ENCODE measurements at places on chromosomes 11 and 22. TPM values are rescaled to one million over a fixed set of nuclear protein-coding genes. Genes with fewer than 3 reads are reported as not detected.
A peak's percentile ranks its signal among the peaks of the same experiment; 100 is the strongest.

The MFNG gene
- 1.3 TPM for total RNA-seq

The P2RX6 gene
- total RNA-seq, result 0.26 TPM

The OR52I1 gene
- total RNA-seq, result not detected

The OR11H1 gene
- total RNA-seq, result not detected

The LRFN4 gene
- total RNA-seq, result 62.5 TPM

The TYR gene
- not detected for total RNA-seq

The OR5B21 gene
- total RNA-seq, result not detected

The RASGRP2 gene
- 12.3 TPM for total RNA-seq

The CASP5 gene
- not detected for total RNA-seq

The XKR3 gene
- total RNA-seq, result not detected

DNA sequence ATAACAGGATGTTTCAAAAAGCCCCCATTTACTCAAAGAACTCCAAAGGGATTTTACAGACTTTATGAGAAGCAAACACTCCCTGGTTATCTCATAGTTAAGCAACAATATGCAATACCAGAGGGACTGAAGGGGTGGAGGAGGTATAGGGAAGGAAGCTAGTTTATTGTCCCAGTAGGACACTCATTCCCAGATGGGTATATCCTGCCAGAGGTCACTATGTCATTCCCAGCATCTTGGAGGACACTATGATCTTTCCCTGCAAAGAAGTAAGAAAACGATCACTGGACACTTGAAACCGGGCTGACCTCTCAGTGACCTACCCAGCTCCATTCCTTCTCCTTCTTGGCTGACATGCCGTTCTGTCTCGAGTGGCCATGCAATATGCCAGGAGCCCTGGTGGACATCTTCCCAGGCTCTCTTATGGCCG, 114.5 kb downstream of the NAT10 start:
- DNase-seq, result no peak

- DNase-seq, result no peak
Observed at GRCh38 chr11:46386674-46387073, 4.9 kb downstream of the CHRM4 start.

DNA sequence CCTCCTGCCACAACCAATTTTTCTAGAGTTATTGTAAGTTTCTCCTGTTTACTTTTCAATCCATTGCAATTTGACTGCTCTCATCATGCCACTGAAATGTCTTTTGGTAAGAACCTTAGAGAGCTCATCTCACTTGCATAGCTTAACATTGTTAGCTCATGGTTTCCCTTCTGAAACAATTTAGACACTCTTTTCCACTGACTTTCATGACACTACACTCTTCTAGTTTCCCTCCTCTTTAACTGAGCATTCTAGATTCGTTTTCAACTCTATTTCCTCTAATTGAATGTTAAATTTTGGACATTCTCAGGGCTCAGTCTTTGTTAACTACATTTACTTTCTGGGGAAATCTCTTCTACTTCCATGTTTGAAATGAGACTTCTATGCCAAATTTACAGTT, 369.1 kb downstream of the JRKL start:
- no peak for DNase-seq

DNA sequence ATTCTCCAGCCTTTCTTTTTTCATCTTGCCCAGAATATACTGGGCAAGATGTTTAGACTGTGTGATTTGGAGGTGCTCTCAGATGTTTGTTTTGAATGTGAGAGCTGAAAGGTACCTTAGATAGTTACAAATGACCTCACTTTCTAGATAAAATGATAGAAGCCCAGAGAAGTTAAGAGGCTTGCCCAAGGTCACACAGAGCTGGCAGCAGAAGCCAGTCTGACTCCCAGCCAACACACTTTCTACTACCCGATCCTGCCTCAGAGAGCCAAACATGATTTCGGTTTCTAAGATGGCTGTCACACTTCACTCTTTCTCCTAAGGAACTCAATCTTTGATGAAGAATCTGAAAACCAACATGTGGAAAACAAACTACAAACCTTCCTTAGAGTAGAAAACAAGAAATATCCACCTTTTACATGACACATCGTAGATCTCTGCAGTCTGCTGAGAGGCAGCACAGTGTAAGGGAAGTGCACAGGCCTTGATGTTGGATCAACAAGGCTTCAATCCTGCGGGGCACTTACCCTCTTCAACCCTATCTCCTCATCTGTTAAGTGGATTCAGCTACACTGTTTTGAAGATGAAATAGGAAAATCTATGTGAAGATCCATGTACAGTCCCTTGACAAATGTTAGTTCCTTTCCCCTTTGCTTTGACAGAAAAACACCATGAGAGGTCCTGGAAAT, 58.6 kb downstream of the SYTL2 start:
- no peak for DNase-seq

- DNase-seq, result no peak
Observed at GRCh38 chr11:33606762-33607161, 93.9 kb downstream of the C11orf91 start.

DNA sequence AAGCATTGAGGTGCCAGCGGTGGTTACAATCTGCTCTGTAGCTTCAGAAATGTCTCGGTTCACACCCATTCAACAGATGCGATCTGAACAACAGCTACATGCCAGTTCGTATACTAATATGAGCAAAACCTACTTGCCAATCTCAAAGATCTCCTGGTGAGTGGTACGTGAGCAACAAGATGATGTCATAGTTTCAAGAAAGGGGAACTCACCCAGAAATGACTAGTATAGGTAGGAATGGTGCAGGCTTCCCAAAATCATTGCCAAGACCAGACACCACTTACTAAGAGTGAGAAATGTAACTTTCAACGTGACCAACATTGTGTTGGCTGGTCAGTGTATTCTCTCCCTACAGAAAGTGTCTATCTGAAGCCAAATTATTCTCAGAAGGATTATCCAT, 31.1 kb downstream of the OR6Q1 start:
- no peak for DNase-seq

GRCh38 chr11:59862252-59862651, 4.0 kb downstream of the TCN1 start:
- no peak for DNase-seq

GRCh38 chr11:47552056-47552565, 821 bp downstream of the CELF1 start:
- DNase-seq, result peak; percentile 51

- DNase-seq, result no peak
Observed at GRCh38 chr11:75481922-75482606, 43.7 kb downstream of the GDPD5 start.

DNA sequence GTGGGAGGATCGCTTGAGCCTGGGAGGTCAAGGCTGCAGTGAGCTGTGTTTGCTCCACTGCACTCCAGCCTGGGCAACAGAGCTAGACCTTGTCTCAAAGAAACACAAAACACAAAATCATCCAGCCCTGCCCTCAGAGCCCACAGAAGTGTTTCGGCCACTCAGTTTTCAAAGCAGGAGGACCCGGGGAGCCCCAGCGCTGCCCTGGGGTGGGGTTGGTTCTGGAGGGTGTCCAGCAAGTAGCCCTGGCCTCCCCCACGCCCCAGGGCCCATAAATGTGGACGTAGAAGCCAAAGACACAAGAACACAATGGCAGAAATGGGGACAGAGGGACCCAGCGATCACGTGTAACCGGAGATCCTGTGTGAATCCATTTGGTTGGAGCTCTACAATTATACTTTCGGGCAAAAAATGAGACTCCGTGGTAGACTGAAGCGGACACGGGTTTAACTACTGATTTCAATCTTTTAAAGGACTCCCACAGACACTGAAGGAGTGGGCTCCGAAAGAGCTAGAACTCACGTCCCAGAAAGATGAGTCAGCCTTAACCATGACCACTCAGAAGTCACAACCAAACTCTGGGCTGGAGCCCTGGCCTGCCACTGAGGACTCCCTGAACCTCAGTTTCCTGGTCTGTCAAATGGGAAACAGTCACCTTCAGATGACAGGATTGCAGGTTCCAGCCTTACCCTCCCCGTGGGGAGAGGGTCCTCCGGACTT, 9.0 kb upstream of the CYTH4 start:
- DNase-seq, result peak; percentile 11

- no peak for DNase-seq
Observed at GRCh38 chr22:45834241-45834640, 142.7 kb downstream of the WNT7B start.

- peak; percentile 60 for DNase-seq
Observed at GRCh38 chr11:43933608-43934551, 8.6 kb upstream of the C11orf96 start.

- DNase-seq, result no peak
Observed at GRCh38 chr11:23201936-23202522, 341.8 kb upstream of the CCDC179 start.

DNA sequence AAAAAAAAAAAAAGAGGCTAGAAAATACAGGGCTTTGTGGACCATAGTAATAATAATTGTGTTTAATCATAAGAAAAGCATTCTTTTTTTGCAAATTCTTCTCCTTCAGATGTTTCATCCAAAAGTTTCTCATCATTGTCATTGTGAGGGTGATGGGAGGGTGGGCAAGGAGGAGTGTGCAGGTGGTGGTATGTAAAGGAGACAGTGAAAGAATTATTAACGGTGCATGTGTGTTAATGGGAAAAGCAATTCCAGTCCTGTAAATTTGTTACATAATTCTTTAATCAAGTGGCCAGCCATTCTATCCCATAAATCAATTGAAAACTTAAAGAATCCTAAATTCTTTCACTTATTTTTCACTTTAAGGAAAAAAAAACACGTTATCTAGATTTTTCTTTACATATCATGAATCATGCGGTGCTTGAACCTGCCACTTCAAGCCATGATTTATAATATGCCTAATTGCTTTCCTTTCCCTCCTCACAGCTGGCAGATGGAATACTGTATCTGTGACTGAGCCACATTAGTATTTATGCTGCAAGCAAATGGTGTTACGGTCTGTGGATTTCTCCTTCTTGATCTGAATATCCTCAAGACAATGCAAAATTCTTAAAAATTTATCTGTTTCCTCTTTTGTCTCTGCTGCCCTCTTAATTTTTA, 318.5 kb downstream of the JRKL start:
- no peak for DNase-seq

GRCh38 chr11:131977231-131977630, 606.8 kb downstream of the NTM start:
- DNase-seq, result no peak

DNA sequence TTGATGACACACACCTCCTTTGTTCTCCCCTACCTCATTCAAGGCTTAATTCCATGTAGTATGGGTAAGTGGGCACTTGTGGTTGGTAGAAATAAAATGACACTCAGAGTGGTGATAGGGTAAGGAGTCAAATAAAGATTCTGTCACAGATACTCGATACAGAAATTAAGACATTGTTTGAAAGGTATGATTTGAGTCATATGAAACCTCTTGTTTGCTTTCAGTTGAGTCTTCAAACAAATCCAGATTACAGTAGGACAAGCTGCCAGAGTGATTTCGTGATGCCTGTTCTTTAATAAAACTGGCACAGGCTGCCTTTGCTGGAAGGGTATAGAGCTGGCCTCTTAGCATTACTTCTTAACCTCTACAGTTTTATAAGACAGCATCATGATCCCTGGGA, 182.4 kb downstream of the SPON1 start:
- no peak for DNase-seq

- DNase-seq, result no peak
Observed at GRCh38 chr11:102385085-102386007, 38.3 kb downstream of the BIRC2 start.

DNA sequence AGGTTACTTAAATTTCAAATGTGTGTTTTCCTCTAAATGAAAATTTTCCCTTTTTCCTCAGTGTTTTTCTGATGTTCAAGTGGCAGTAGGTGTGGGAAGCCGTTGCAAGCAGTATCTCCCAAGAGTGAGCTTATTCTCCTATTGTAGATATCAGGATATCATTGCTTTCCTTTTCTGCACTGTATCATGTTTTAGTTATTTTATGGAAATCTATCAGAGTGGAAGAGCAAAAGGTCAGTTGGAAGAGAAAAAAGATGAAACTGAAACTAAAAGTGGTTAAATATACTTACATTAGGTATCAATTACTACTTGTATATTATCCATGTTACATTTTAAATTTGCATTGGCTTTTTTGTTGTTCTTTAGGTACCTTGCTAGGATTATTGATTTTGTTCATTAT, 57.0 kb downstream of the PDE3B start:
- no peak for DNase-seq

DNA sequence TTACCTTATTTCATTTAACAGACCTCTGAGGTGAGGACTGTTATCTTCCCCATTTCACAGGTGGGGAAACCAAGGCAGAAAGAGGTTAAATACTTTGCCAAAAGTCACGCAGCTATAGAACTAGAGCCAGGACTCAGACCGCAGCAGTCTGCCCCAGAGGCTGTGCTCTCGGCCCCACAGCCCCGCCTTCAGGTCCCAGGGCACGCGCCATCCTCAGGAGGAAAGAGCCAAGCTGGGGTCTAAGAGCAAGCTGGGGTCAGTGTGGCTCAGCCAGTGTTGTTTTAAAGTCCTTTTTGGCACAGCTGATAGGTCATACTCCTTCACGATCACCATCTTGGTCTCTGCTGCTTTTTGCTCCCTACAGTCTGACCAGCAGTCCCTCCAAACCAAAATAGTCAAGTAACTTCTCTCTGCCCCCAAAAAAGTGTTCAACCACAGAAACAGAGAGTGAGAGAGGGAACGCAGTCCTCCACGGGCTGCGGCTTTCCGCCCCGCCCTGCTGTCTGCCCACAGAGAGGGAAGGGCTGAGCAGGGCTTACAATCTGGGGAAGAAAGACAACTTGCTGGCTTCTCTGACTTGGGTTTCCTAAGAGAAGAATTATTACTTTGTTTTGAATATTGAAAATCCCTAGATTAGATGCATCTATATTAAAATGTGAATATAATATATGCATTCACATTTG, 137.2 kb upstream of the OPCML start:
- peak; percentile 56 for DNase-seq

DNA sequence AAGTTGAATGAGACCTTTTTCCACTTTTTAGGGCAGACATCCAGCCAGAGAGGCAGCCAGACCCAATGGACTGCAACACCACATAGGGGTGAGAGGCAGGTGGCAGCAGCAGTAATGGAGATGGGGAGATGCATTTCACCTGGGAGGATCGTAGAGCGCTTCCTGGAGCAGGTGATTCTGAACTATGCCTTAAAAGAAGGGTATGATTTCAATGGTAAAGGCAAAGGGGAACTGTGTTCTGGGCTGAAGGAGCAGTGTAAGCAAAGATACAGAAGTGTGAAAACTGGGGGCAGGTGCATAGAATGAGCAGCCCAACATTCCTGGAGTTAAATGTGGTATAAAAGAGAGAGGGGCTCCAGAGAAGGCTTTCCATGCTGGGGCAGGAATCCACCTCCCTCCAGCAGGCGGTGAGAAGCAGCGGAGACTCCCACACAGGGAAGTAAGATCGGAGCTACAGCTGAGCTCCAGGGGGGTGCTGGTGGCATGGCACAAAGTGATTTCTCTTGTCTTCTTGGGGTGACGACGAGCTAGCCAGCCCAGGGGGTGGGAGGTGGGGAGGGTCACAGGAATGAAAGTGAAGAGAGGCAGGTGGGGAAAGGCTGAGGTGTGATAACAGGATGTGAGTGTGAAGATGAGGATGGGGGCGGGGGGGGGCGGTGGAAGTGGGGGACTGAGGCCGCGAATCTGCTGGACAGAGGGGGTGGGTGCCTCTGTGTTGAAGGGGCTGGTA, 4.3 kb upstream of the SERHL2 start:
- peak; percentile 61 for DNase-seq

- DNase-seq, result no peak
Observed at GRCh38 chr22:36101756-36102155, 58.8 kb downstream of the APOL3 start.

GRCh38 chr11:113602483-113602882, 103.6 kb downstream of the TMPRSS5 start:
- DNase-seq, result no peak
